ENCODE measurements at places on chromosomes 2 and 18.

GRCh38 chr2:47720036-47720435 lies 62.9 kb upstream of the MSH6 start:
- DNase-seq = no peak

DNA sequence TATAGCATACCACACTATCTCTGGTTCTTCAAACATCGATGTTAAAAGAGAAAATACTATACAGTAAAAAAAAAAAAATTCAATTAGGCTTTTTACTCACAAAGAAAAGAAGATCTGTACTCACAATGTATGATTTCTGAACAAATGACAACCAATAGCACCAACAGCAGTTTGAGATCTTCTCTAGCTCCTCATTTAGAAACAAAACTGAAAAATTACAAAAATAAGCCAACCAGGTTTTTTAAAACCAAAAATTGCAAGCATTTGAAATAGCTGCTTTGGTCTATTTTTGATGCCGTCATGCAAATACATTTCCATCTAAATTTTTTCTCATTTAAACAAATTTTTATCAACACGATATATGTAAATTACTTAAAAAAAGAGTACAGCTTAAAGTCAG lies 34.3 kb upstream of the RALBP1 start:
- DNase-seq = no peak

DNA sequence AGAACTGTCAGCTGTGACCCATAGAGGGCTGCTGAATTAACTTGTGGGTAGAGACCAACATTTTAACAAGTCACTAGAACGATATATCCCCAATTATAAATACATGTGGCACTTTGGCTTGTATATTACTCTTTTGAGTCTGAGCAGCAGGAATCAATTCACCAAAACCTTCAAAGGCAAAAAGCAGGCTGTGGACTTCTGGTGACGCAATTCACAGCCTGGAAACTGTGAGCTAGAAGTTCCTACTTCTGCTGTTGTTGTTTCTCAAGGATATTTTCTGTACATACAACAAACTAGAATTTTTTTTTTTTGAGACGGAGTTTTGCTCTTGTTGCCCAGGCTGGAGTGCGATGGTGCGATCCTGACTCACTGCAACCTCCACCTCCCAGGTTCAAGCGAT lies 37.3 kb downstream of the PTCD3 start:
- DNase-seq = no peak

DNA sequence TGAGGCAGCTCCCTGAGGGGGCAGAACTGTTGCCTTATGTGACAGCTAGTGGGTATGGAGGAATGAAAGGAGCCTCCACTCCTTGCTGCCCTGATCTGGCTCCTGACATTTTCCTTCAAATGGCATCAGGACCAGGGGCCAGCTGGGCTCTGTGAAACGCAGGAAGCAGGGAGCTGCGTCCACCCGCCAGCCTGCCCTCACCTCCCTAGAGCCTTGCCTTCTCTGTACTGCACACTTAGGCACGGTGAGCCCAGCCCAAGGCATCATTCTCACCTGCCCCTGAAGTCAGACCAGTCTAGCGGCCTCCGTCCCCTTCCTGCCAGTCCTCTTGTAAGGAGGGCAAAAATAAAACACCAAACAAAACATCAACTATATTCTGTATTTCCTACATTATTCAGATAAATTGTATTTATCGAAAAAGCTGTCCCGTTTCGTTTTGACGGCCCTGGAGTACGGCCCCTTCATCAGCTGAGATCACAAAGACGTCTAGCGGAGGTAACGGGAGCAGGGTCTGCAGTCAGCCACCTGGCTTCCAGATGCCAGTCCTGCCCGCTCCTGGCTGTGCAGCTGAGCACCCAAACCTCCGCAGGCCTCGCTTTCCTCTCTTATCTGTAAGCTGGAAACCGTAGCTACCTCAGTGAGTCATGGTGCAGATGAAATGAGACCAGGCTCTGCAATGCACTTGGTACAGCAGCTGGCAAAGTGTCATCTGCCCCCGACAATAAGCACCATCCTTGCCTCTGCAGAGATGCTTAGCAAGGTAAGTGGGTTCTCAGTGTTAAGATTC lies 6.9 kb upstream of the CTDP1 start:
- DNase-seq = no peak

- DNase-seq = no peak
Measured at GRCh38 chr2:216215658-216216390, 106.7 kb downstream of the XRCC5 start.

- DNase-seq = no peak
Measured at GRCh38 chr18:45978084-45978483, 11.0 kb upstream of the EPG5 start.

All from astrocyte of the cerebellum (primary cell).